HuH-7 (cell line): ENCODE measurements at places on chromosomes 5 and 9.
A peak's percentile ranks its signal among the peaks of the same experiment; 100 is the strongest.

GRCh38 chr9:130842545-130842944, 7.5 kb downstream of the ABL1 start:
- no peak for DNase-seq

DNA sequence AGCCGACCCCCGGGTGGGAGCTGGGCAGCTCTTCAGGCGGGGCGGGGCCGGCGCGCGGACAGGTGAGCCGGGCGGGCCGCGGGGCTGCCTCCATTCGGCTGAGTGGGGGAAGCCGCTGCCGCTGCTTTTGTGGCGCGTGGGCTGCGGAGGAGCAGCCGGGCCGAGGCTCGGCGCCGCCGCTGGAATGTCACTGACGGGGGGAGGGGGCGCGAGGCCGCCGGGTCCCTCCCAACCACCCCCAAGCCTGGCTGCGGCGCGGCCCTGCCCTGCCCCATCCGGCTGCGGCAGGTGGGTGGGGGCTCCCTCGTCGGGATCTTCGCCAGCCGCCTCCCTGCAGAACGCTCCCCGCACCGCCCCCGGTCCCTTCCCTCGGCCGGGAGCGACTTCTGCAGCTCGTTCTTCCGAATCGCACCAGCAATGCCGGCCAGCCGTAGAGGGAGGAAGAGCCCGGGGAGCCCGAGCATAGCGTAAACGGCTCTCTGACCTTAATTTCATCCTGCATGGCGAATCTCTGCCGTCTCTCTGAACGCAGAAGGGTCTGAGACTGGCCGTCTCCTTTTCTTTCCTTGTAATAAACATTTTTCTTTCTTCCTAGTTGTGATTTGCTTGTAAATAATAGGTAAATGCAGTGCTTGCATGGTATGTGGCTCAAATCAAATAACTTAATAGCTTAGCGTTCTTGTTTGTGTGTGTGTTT, 505 bp downstream of the SPTAN1 start:
- DNase-seq = peak; percentile 43

- DNase-seq = no peak
Measured at GRCh38 chr5:67181648-67182221, 14.9 kb downstream of the CD180 start.

GRCh38 chr9:93057703-93058354, 672 bp upstream of the SUSD3 start:
- no peak for DNase-seq

DNA sequence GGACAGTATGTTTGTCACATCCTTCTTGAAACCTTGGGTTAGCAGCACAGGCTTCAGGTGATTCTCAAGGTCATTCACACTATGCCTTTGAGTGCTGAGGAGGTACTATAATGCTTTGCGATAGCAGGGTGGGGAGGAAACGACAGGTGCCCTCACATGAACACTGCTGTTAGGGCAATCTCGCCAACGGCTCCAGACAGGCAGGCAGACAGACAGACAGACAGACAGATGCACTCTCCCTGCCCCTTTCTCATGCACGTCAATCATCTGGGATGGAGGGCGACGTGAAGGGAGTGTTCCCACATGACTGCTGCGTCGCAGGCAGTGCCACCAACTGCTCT, 82.9 kb downstream of the RAPGEF1 start:
- DNase-seq = no peak

GRCh38 chr9:135480071-135480939, 723 bp downstream of the PPP1R26 start:
- peak; percentile 72 for DNase-seq

- DNase-seq = no peak
Measured at GRCh38 chr5:165914456-165914855, 2377.0 kb upstream of the WWC1 start.

- DNase-seq = no peak
Measured at GRCh38 chr9:26747611-26748010, 145.0 kb downstream of the CAAP1 start.

GRCh38 chr5:161414896-161415295, 131.6 kb downstream of the GABRB2 start:
- no peak for DNase-seq

- DNase-seq = no peak
Measured at GRCh38 chr9:91795598-91796241, 154.3 kb downstream of the ROR2 start.

DNA sequence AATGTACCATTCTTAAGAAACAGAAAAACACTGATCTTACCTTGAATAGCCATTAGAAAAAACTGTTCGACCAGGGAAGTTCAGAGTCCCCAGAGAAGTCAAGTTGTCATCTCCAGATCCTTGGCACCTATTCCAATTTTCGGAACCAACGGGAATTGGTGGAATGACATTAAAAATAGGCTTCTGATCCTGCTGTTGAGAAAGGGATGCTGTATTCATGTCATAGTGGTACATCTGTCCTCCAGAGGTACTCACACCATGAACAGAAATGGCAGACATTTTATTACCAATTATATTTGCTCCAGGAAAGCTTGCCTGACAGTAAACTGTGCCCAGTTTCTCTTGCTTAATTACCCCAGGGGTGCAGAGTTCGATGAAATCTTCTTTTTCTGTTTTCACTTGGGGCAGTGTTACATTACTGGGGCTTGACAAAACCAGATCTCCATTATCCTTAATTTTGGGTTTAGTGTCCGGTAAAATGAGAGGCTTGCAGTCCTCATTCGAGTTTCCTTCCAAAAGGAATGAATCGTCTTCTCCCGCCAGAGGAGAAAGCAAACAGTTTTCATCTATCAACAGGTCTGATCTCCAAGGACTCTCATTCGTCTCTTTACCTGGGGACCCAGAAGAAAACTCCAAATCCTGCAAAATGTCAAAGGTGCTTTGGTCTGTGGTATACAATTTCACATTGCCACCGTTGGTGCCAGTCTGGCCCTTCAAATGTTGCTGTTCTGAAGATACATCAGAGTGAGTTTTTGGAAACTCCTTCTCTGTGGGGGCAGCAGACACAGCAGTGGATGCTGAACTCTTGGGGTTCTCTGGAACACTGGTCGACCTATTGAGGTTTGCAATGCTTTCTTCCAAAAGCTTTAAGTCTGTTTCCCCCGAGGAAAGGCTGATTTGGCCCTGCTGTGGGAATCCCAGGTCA, 3.6 kb downstream of the NR3C1 start:
- no peak for DNase-seq

GRCh38 chr5:104763216-104763615, 1200.6 kb upstream of the NUDT12 start:
- DNase-seq = no peak

GRCh38 chr9:75962013-75962661, 71.7 kb downstream of the PCSK5 start:
- no peak for DNase-seq
